ENCODE measurements at places on chromosomes 13 and 19.

GRCh38 chr13:21282065-21282464, 105.6 kb downstream of the MRPL57 start:
- no peak for DNase-seq

DNA sequence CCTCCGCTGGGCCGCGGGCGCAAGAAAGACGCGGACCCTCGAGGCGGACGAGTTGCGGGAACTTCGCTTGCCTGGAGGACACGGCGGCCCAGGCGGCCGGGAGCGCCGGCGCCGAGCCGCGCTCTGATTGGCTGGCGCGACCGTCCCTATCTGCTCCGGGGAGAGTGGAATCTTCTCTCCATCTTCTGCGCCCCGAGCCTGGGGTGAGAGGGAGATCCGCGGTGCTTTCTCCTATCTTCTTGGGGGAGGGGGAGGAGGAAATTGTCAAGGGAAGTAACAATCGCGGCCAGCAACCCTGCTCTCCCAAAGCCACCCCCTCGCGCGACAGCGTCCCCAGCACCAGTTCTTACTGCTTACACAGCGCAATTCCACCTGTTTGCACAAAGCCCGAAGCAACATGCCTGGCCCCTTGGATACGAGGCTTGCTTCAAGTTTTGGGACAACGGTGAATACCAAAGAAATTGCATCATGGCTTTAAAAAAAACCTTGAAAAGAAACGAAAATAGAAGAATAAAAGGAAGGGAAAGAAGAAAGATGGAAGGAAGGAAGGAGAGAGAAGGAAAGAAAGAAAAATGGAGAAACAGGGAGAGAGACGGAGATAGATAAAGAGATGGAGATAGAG, 4.8 kb downstream of the SOX21 start:
- DNase-seq = no peak

GRCh38 chr13:25715760-25716159, 336.1 kb downstream of the SHISA2 start:
- DNase-seq = no peak

GRCh38 chr13:20699715-20700114, 3.8 kb upstream of the IL17D start:
- DNase-seq = no peak

DNA sequence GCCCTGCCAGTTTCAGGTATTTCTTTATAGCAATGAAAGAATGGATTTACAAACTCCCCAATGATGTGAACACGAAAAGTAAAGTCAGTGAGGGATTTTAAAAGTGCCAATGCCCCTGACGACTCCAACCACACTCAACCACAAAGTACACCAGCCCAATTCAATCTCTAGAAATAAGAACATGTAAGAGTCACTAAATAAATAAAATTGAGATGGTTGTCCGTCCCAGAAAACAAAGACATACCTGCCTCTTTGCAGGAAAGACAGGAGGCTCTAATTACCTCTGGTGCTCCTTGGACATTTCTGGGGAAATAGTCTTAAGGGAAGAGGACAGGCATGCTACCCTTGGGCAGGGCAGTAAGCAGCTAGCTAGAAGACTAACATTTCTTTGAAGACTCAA, 55.8 kb downstream of the NALCN start:
- DNase-seq = no peak
